ENCODE measurements at places on chromosomes 1 and 21. TPM values are rescaled to one million over a fixed set of nuclear protein-coding genes. Genes with fewer than 3 reads are reported as not detected.

The CYYR1 gene
- not detected for total RNA-seq

- no peaks in the 10 kb centered on the region for H3K36me3 ChIP-seq
- no peak overlapping the region for H3K27ac ChIP-seq
- no peak overlapping the region for H3K4me3 ChIP-seq
These were observed 8.1 kb downstream of the KRTAP10-1 start for GRCh38 chr21:44531606-44532564.

- no peak for DNase-seq
- no peak overlapping the region for H3K4me3 ChIP-seq
- H3K36me3 ChIP-seq, result no peaks in the 10 kb centered on the region
These were observed 158.6 kb upstream of the AJAP1 start for GRCh38 chr1:4495809-4496208.

DNA sequence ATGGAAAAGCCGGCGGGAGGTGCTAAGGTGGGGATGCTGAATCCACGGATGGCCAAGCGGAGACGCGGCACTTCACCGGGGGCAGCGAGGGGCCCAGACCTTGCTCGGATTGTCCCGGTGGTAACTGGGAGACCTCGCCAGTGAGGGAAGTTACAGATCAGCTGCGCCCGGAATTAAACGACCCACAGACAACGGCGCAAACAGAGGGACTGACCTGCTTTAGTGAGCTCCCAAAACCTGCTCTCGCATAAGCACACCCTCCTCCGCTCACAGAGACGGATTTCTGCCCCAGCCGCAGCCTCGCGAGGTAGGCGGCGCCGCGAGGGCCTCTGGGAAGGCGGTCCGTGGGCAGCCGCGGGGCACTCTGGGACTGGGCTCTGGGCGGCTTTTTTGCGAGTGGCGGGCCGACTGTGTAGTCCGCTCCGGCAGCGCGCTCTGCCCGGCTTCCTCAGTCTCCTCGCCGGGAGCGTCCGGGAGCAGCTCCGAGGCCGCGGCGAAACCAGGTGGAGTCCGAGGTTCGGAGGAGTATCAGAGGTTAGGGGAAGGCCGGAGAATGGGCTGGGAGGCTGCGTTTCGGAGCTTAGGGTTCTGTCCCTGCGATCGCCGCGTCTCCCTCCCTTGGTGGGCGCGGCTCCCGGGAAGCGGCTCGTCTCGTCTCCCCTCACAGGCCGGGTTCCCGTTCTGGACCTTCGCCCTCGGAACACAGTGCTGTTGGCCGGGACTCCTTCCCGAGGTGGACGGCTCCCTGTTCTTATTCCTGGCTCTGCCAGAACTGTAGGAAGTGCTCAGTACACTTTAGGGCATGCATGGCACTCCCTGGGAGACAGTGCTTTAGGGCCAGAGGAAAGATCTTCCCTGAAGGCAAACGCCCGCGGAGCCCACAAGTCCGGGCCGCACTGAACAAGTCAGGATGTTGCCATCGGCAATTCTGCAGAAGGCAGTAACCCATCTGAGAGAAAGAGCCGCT lies at the start of gene EXO5:
EXO5 (plus strand) TSS at position 393 of the 967 bp plus-strand sequence. CDS start 5,778 bp downstream, outside the sequence.
- H3K27me3 ChIP-seq, result no peaks in the 10 kb centered on the region
- H3K4me1 ChIP-seq, result no peaks in the 10 kb centered on the region
- peak within 1 kb of the TSS; percentile 68 for H3K27ac ChIP-seq
- H3K36me3 ChIP-seq, result no peaks in the 10 kb centered on the region
- DNase-seq, result peak; percentile 71

GRCh38 chr1:186679924-186680244 lies 339 bp downstream of the PTGS2 start:
- no peaks in the 10 kb centered on the region for H3K36me3 ChIP-seq
- no peak overlapping the region for H3K27ac ChIP-seq
- DNase-seq, result no peak
- H3K4me1 ChIP-seq, result no peaks in the 10 kb centered on the region
- no peaks in the 10 kb centered on the region for H3K27me3 ChIP-seq

Measured in naive thymus-derived CD4-positive, alpha-beta T cell (primary cell).